GOT3 (cell line): ENCODE measurements at places on chromosomes 5 and 9.

GRCh38 chr9:22913026-22913425 lies 466.4 kb downstream of the DMRTA1 start:
- DNase-seq = no peak

DNA sequence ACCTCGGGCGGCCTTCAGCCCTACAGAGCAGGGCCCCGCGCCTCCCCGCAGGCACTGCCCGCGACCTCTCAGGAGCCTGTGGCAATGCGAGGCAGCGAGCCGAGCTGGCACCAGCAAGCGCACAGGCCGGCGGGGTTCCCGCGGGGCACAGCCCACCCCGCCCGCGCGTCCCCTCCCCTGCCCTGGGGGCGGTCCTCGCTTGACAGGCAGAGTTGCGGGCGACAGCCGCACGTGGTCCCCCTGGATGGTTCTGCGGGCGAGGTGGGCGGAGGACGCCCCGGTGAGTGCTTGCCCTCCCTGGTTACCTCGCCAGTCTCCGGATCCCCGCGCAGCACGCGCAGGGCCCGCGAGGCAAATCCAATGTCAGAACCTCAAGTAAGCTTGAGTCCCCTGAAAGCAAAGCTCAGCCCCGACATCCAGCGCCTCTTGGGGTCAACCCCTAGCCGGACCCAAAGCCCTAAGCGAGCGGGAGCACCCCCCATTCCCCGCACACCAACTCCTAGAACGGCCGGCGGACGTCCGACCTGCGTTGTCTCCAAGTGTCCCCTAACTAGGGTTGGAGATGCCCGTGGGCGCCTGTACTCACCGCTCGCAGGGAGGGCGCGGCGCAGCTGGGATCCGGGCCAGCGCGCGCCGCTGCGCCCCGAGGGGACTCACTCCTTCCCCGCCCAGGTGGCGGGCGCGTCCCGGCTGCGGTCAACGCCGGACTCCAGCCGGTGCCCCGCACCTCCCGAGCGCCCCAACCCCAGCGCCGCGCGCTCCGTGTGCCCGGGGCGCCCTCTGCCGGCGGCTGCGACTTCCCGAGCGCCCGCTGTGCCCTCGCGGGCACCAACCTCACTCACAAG lies at the start of gene DRD1:
DRD1 (minus strand) TSS at position 123 of the 845 bp plus-strand sequence. CDS start 1,083 bp downstream, outside the sequence.
- DNase-seq = no peak

DNA sequence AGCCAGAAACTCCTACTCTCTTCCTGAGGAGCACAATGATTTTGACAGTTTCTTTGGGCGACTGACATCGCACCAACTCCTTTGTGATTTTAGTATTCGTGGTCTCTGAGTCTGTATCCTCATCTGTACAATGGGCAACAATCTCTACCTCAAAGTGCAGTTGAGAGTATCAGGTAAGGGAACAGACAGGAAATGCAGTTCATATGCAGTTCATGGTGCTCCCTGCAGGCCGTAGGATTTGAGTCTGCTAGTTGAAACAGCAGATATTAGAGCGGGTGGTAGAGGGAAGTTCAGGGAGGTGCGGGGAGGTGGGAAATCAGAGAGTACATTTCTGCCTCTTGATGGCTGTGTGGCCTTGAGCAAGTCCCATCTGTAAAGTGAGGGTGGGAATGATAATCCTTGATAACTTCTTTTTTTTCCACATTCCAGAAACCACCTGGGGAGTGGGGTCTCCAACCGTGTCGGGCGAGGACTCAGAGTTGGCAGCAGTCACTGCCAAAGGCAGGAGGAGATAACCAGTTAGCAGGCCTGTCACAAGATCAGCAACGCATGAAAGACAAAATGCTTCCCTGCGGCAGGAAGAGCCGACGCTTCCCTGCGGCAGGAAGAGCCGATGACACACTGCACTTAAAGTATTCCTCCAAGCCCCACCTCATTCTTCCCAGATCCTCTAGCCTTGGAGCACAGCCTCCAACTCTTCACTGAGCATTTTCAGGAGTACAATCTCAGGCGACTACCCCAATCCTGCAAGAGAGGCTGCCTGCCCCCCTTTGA lies 6.0 kb upstream of the NEK6 start:
- DNase-seq = no peak

GRCh38 chr5:158510479-158510878 lies 589.2 kb downstream of the EBF1 start:
- DNase-seq = no peak

GRCh38 chr5:153974813-153975163 lies 63.9 kb downstream of the FAM114A2 start:
- DNase-seq = no peak

GRCh38 chr9:136787690-136788400 lies 3.3 kb upstream of the TMEM141 start:
- DNase-seq = no peak

DNA sequence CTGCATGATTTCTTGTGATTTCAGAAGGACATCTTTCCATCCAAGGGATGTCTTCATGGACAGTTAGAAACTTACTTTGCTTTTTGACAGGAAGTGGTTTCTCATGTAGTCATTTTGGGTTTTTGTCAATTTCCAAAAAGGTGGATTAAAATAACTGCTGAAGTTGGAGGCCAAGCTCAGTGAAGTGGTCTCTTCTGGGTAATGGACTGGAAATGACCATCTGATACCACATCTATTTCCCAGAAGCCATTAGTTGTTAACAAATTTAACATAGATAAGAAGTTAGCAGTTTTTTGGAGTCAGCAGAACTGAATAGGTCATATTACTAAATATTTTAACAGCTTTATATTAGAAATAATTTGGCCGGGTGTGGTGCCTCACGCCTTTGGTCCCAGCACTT lies 86.2 kb upstream of the MYO10 start:
- DNase-seq = no peak

DNA sequence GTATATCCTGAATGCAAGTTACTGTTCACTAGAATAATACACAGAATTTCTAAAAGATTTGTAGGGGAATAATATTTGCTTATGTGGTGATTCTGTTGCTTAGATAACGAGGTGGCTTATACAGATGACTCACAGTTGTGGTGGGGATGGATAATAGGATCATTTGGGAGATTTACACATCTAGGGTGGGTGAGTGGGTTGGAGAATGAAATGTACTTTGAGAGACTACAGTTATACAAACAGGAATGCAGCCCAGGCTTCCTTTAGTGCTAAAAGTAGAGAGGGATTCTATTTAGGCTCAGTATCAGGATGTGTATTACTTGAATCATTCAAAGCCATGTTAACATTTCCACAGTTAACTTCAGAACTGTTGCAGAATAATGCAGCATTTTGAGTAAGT lies 1.8 kb downstream of the CTXN3 start:
- no peak for DNase-seq

DNA sequence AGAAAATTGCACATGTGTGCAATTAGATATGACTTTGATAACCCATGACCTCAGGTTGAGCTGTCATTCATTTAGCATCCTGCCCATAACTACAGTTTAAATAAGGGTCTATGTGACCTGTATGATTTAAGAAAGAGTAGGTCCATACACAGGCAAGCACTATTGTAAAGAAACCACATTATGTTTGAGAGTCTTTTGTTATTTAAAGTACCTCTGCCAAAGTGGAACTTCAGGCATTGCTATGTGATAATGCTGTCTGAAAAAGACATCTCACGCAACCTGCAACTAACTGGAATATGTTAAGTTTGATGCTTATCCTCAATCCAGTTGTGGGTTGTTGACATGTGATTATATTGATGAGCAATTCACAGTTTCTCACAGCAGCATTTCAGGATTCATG lies 317.0 kb downstream of the TMEM161B start:
- no peak for DNase-seq

- no peak for DNase-seq
Observed at GRCh38 chr9:21801683-21802417, 586 bp upstream of the MTAP start.

DNA sequence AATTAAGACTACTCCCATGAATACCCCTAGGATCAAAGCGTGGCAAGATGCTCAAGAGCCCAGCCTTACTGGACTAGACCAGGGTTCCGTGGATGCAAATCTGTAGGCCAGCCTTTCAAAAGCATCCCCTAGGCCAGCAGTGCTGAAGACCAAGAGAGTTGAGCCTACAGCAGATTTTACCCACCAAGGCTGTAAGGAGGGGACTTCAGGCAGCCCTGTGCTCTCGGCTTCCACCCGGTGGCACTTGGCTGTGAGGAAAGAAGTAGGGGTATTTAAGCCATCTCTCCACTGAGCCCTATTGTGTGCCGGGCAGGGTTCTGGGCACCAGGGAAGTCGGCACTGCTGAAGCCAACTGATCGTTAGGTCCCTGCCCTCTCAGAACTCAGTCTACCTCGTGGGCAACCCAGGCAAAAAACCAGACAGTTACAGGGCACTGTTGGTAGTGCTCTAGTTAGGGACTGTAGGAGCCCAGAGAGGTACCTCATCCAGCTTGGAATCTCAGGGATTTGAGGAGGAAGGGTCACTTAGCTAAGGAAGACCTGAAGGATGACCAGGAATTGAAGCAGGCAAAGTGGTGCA lies 25.5 kb downstream of the TCF7 start:
- no peak for DNase-seq

DNA sequence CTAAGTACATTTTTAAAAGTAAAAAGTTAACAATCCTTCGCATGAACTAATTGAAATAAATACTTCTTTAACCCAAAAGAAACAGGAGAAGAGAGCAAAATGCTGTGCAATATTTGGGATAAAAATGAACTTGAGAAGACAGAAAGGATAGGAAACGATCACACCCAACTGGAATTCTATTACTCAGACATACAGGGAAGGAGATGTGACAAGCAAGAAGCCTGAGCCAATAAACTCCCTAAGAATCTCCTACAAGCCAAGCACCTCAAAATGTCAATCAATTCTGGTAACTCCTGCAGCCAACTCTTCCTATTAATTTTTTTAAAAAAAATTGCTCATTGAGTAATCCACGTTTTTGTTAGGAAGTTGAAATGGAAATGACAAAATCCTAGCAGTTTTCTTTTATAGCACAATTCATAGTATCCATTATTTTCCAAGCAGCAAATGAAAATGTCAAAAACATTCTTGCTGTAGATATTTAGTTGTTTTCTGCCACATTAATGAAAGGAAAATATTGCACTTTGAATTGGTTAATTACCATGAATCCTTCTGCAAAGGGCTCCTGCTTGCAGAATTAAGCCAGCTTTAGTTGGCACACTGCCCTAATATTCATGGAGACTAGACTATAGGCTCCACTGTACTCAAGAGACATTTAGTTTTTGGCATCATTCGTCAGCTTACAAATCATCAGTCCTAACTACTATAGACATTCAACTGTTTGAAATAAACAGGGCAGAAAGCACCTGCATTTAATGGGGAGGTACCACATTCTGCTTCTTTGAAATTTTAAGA lies 89.0 kb downstream of the RFX3 start:
- DNase-seq = no peak

DNA sequence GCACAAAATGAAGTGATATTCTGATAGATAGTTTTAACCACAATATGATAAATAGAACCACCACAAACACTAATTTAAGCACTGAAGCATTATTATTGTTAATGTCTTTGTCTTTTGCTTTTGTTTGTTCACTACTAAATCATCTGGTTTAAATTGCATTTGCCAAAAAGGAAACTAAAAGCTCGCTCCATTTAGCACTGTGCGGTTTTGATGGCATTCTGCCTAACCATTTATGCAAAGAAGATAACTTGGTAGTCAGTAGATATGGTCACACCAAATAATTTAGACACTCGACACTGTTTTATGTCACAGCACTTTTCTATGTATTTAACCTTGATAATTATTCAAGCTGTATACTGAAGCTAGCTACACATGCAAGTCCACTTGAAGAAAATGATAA lies 849.8 kb upstream of the CDH6 start:
- DNase-seq = no peak

DNA sequence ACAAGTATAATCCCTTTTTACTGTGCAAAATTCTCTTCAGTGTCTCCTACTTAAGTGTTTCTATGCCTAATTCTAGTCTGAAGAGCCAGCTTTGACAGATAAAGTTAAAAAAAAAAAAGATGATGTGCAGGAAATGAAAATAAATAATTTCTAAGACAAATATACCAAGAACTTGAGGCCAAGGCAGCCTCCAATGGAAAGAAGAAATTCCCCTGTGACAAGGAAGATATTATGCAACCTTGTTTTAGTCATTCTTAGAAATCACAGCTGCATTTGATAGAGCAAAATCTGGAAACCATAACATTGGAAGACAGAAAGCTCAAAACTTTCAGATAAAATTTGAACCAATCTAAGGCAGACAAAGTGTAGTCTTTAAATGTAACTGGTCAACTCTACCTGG lies 375.9 kb upstream of the TLE4 start:
- DNase-seq = no peak

DNA sequence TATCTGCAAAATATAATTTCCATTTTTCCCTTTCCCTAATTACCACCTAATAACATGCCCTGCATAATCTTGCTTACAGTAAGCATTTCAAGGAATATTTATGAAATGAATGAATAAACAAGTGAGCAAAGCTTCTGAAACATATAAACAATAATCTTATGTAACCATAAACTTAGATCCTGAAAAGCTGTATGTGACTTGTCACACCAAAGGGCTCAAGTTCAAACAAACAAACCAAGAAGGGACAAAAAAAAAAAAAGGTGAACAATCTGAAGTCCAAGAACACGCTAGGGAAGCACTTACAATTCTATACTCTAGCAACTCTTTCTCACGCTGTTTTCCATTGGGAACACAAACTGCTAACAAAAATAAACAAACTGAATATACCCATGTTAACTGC lies 36.3 kb downstream of the PLPP1 start:
- no peak for DNase-seq

GRCh38 chr9:137547687-137548543 lies 2.3 kb downstream of the PNPLA7 start:
- no peak for DNase-seq

DNA sequence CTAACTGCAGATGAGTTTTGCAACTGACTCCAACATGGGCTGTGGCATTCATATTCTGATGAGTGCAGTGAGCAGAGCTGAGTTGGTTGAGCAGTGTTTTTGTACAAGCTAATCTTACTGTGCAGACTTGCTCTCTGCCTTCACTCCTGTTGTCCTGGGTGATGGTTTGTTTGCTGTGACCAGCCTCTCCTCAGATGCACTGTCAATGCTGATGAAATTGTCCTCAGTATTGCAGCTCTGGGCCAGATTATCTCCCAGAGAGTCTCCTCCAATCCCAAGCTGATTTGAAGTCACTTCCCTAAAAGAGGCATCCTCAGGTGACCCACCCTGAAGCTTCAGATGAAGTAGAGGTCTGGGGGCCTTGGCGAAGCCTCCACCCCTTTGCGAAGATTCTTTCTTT lies 581.8 kb downstream of the ACTL7B start:
- no peak for DNase-seq

- DNase-seq = no peak
Observed at GRCh38 chr5:170211575-170212334, 21.0 kb upstream of the C5orf58 start.

GRCh38 chr9:101512116-101512515 lies 21.5 kb upstream of the RNF20 start:
- no peak for DNase-seq

- no peak for DNase-seq
Observed at GRCh38 chr5:63963926-63964325, 1.7 kb upstream of the HTR1A start.

GRCh38 chr9:85487872-85488271 lies 253.9 kb downstream of the AGTPBP1 start:
- no peak for DNase-seq

GRCh38 chr5:89930591-89931392 lies 478.8 kb downstream of the CETN3 start:
- DNase-seq = no peak

- no peak for DNase-seq
Observed at GRCh38 chr5:33833237-33833575, 58.6 kb downstream of the ADAMTS12 start.

GRCh38 chr9:88387036-88387551 lies 1.1 kb upstream of the SPIN1 start:
- no peak for DNase-seq
